Activated T-cell treated with anti-CD3 and anti-CD28 coated beads, Interleukin-2, amount 50 U/mL, for 4 hours (primary cell): ENCODE measurements at places on chromosomes 5 and 9.

GRCh38 chr5:112776301-112776856 is 38.7 kb downstream of the APC start:
- DNase-seq = no peak

DNA sequence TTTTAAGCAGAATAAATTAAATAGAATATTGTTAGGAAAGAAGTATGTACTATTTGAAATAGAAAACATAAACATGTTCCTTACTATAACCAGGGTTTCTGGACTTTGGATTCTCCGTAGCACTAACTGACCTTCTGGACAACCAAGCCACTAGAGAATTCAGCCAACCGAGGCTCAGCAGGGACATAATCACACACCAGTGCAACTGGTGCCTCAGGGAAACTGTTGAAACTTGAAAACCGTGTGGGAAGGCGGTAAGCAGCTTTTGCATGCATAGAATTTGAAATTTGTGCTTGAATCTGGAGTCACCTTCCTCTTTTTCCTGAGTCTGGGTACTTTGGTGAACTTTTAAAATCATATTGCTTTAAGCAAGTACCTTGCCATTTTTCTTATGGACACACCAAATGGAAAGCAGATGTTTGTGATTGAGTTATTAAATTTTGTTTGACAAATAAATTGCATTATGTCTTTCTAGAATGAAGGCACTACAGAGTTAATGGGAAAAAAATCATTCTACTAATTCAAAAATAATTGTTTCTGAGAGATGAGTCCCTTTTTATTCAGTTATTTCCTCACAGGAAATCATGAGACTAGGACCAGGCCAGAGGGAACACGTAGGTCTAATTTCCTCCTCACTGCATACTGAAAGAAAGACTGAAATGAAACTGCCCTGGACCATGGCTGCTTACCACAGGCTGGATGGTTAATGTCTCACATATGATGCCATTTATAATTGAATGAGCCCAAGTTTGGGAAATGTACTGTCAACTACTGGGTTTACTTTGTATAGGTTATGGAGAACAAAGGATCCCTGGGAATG is 20.6 kb upstream of the SCAMP1 start:
- DNase-seq = no peak

DNA sequence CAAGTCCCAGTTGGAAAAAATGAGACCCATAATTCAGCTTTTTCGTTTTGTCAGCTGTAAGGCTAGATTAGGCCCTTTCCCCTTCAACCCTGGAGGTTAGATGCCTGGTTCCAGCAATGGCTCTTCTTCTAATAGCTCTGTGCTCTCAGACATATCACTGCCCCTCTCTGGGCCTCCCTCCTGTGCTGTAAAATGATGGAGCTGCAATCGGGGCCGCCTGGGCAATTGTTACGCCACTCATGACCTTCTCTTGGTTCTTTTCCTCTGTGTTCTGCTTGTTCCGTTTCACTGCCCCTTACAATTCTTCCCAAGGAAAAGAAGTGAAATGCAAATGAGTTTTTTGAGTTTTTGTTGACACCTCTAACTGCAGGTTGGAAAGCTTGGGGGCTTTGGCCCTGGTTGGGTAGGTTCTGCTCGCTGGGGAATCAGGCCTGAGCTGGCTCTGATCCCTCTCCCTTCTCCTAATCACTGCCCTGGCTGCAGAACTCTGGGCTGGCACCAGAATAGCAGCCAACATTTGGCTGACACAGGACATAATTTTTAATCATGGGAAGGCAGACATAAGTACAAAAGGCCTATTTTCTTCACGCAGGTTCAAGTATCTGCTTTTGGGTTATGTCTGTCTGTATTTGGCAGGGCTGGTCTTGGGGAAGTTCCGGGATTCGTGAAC is 110.9 kb downstream of the FOXD1 start:
- DNase-seq = no peak

DNA sequence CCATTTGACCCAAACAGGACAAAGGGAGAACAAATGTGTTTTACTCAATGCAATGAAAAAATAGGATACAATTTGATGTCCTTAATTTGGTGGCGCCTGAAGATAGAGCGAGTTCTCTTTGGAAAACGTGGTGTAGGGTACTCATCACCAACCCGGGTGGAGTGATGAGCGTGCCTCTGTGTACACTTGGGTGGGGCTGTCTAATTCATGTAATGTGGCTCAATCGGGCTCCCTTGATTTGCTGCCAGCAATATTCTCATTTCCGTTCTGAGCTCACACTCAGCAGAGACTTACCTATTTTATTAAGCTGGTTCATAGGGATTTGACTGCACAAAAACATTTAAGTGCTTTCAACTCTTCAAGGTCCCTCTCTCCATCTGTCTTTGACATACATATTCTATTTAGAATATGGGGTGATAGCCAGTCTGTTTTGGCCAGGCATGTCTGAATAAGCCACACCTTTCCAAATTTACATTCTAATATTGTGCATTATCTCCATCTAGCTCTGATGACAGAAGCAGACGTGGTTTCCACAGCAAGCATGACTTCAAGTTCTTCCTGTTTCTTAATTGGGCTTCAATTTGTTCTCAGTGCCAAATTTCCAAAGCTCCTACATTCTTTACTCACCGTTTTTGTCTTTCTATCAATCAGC is 162.5 kb downstream of the IRX2 start:
- no peak for DNase-seq

- no peak for DNase-seq
Observed at GRCh38 chr5:109567374-109568044, 122.2 kb upstream of the MAN2A1 start.

GRCh38 chr9:95584176-95584575 is 67.4 kb upstream of the PTCH1 start:
- no peak for DNase-seq

- no peak for DNase-seq
Observed at GRCh38 chr5:116315531-116315930, 230.7 kb downstream of the COMMD10 start.

GRCh38 chr5:126917918-126918614 is 112.3 kb downstream of the MARCHF3 start:
- DNase-seq = no peak

GRCh38 chr9:34084562-34084961 is 35.9 kb upstream of the UBAP2 start:
- no peak for DNase-seq

- DNase-seq = no peak
Observed at GRCh38 chr5:58115811-58116210, 344.1 kb downstream of the PLK2 start.

GRCh38 chr9:81497091-81497490 is 192.3 kb downstream of the TLE1 start:
- DNase-seq = no peak

DNA sequence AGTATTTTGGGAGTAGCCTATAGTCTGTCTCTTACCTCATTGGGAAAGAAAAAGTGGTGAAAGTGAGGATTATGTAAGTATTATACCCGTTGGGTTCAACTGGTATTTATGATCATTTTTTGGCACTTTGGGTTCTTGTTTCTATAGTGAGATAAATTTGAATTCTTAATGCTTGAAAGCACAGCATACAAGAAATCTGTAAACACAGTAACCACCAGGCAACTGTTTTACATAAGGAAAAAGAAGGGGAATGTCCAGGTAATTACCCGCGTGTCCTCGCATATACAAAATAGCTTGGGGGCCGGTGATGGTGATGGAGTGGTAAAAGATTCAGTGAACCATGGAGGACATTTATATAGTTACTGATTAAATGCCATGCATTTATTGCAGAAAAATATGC is 60.5 kb downstream of the BASP1 start:
- DNase-seq = no peak

DNA sequence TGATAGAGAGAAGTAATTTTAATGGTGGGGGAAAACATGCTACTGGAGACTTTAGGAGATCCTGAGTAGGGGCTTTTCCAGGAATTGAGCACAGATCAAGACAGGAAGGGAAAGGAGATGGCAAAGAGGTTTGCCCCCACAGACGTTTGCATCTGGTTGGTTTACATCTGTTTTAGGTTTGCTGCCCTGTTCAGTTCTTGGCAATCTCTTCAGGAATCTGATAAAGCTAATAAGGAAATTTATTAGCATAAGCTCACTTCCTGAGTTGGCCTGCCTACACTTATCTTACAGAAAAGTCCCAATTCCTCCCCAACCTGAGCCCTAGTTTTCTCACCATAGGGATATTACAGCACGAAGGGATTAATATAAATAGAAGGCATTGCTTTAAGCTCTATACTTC is 3.4 kb upstream of the CFAP95 start:
- DNase-seq = no peak

DNA sequence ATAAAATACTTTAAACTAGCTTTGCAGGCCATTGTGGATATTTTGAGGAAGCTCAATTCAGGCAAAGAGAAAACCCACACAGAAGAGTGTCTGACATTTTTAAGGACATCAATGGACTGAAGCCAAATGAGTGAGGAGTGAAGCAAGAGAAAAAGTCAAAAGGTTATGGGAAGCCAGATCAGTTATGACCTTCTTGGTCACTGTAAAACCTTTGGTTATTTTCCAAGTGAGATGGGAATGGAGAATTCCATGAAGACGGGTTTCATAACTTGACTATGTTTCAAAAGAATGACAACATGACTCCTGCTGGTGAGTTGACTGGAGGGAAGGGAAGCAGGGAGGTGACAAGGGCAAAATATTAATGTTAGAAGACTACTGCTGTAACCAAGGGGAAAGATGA is 585.2 kb downstream of the EFNA5 start:
- no peak for DNase-seq

- DNase-seq = no peak
Observed at GRCh38 chr9:131028221-131028884, 19.4 kb downstream of the LAMC3 start.

GRCh38 chr5:141747152-141748141 is 65.4 kb upstream of the ARAP3 start:
- DNase-seq = no peak

DNA sequence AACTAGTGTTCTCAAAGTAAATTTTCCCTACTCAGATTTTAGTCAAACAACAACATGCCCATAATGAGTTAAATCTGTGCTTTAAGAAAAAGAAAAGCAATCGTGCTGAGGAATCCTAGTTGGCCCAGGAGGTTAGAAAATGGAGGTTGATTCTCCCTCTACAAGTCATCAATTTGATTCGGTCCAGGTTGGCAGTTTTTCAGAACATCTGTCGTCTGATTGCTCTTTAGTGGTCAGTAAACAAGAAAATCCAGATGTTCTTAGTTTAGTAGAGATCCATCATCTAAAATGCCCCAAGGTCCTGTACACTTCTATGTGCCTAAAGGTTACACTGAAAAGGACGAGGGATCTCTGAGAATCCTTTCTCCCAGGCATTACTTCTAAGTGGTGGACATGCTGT is 659.2 kb downstream of the MTRR start:
- DNase-seq = no peak

- no peak for DNase-seq
Observed at GRCh38 chr9:5784526-5785315, 48.2 kb downstream of the ERMP1 start.

- DNase-seq = no peak
Observed at GRCh38 chr9:16516891-16517290, 353.6 kb downstream of the BNC2 start.

DNA sequence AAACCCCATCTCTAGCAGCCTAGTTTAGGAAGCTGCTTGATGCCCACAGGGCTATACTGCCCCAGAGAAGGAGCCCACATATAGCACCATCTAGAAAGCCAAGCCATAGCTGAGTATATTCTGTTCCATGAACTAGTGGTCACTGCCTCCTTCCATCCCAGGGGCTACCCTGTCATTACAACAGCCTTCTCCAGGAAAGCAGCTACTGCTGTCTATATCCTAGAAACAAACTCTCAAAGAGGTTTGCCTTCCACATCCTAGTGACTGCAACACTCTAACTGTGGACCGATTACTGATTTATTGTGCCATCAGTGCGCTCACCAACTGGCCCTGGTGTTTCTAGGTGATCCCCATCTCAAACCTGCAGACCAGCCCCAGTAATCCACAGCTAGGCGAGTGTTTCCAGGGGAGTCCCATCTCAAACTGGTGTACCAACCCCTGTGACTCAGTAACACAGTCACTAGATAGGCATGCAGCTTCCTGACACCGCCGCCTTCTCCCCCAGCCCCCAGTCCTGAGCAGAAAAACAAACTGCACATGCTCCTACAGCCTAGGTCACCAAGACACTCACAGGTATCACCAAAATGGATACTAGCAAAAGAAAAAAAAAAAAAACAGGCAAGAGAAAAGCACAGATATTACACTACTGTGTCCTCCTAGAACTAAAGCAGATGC is 14.8 kb downstream of the SPTLC1 start:
- no peak for DNase-seq

- DNase-seq = no peak
Observed at GRCh38 chr9:86488794-86489193, 134.6 kb upstream of the TUT7 start.

DNA sequence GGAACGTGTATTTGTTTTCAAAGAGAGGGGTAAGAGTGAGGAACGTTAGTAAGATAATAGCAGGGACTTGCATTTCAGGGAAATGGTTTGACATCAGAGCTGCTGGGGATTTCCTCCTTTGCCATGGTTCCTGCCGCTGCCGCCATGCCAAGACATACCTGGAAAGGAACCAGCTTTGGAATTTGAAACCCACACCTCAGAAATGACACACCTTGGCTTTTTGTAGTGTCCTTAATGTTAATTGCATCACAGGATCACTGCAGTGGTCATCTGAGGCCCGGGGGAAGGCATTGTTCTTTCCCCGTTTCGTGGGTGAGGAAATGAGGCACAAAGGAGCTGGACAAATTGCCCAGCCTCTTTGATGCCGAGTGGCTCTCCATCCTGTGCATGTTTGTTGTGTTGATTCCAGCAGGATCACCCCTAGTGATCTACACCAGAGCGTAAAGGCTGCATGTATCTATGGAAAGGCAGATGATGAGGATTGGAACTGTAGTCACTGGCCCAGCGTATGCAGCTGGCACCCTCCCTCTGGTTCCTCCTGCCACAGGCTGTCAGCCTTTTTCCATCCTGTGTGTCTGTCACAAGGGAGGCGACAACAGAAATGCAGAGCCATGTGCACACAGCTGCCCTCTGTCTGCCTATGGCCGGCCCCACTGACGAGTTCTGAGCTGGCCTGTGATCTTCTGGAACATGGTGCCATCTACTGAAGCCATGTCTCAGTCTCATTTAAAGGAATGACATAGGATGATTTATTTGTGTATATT is 37.8 kb downstream of the SLC46A2 start:
- no peak for DNase-seq

- no peak for DNase-seq
Observed at GRCh38 chr5:10459080-10460055, 17.7 kb downstream of the ROPN1L start.

DNA sequence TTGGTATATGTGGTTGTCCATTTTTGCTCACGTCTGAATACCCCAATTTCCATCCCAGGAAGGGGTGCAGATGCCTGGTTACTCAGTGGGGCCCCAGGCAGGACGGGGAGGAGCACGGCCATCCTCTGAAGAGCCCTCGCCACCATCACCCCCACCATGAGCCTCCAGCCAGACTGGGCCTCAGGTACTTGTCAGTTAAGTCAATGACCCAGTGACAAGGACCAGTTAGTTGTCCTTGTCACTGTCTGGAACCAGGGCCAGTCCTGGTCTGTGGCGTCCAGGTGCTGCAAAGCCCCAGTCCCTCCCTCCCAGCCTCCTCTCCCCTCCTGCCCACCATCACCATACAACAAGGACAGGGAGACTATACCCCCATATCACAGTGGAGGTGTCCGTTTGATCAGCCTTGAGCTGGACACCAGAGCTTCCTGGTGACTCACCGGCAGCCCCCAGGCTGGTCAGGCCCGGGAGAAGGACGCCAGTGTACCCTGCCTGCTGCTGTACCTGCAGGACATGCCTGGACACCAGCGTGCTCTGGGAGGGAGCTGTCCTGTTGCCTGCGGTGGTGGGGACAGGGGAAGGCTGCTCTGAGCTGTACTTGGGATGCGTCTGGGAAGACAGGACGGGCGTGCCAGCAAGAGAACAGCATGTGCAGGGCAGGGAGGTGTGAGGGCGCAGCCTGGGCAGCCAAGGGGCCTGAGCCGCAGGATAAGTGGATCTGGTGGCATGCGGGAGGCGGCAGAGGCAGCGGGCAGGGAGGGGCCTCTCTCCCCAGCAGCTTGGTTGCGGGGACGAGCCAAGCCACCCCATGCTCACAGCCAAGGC is 32.6 kb upstream of the TTLL11 start:
- no peak for DNase-seq
